NCI-H1105 (cell line): ENCODE measurements at places on chromosomes 2 and 18.

- DNase-seq, result no peak
Observed at GRCh38 chr18:13400636-13401315, 182.2 kb downstream of the LDLRAD4 start.

GRCh38 chr2:55985406-55985805, 61.8 kb upstream of the EFEMP1 start:
- no peak for DNase-seq

GRCh38 chr2:11612553-11613215, 57.3 kb downstream of the NTSR2 start:
- no peak for DNase-seq

- no peak for DNase-seq
Observed at GRCh38 chr2:1653956-1654695, 90.2 kb downstream of the PXDN start.

DNA sequence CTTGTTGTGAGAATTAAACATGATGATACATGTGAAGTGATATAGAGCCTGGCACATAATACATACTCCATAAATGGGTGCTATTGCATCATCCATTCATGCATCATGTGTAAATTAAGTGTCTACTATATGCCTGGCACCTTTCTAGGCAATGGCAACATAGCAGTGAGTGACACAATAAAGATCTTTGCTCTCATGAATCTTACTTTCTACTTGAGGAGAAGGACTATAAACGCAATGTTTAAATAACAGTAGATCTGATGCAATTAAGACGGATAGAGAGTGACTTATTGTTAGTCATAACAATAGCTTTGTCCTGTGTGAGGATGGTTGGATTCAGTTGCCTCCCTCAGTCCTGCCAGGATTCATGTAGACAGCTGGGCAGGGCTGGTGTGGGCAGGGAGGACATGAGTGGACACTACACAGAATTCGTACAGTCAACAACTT, 88.4 kb upstream of the NPAS2 start:
- no peak for DNase-seq

- no peak for DNase-seq
Observed at GRCh38 chr2:190584980-190585661, 50.6 kb upstream of the NEMP2 start.

- no peak for DNase-seq
Observed at GRCh38 chr2:232309592-232309991, 69.0 kb upstream of the ALPP start.
